Breast epithelium (tissue), 4 donors: ENCODE measurements at places on chromosomes 3 and 15. TPM values are rescaled to one million over a fixed set of nuclear protein-coding genes. Genes with fewer than 3 reads are reported as not detected.

- DNase-seq, result no peak
Observed at GRCh38 chr3:169297214-169297613, 366.3 kb downstream of the MECOM start.

DNA sequence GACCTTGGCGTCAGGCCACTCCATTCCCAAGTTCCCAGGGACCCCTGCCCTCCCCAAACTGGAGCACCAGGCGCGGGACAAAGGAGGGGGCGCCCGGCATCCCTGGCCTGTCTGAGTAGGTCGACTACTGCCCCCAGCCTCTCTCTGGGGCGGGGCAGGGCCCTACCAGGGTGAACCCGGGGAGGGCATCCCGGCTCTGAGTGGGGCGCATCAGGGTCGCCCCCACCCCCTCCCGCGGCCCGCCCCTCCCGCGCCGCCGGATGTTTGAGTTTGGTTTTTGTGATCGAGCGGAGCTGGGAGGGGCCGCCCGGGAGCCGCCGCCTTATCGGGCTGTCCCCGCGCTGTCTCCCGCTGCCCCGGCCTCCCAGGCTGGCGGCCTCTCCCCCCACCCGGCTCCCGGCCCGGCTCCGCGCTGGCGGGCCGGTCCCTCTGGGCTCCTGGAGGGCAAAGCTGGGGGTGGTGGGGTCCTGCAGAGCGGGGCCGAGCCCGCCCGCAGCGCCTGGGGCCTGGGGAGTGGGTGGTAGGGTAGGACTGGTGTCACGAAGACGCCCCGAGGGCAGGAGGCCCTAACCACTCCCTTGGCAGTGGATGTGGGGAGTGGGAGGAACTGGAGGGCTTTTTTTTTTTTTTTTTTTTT is 47.2 kb upstream of the SMAD6 start:
- no peak for DNase-seq

DNA sequence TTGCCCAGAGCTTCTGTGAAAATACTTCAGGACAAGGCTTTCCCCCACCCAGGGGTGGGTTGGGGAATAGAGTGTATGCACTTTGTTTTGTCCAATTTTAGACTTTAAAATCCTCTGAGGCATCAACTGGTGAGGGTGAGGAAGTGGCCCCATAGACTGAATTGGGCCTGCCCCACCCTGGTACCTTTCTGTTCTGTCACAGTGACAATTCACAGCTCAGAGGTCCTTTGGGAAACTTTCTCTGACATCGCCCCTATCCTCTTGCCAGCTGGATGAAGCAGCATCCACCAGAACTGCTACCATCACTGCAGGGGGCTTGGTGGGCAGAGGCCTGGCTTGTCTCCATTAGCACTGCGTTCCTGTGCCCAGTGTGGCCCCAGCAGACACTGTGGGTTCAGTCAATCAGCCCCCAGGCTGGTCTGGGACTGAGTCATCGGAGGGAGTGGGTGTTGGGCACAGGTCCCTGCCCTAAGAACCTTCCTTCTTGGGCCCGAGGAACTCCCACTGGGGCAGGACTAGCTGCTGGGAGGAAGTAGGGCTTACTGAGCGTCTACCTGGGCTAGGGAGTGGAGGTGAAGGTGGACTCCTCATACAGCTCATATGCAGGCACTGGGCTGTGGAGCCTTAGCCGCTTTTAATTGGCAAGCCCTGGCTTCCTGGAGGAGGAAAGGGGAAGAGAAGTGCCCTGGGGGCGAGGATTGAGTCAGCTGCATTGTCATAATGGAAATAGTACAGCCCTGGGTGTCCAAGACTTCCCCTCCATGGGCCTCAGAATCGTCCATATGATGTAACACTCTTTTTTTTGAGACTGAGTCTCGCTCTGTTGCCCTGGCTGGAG is 1.5 kb upstream of the PPM1M start:
- no peak for DNase-seq

DNA sequence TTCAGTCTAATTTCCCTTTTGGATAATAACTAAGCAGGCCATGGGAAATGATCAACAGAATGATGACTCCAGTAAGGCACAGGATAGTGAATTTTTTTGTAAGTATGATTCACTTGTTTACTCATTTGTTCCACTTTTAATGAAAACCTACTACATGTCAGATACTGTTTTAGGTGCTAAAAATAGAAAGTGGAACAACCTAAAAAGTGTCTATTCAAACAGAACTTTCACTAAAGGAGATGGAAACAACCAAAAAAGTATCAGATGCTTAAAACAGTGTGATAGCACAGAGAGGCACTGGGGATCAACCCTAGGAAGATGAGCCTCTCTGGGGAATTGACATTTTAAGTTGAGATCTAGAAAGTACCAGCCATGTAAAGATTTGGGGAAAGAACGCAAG is 11.1 kb downstream of the RYK start:
- no peak for DNase-seq

GRCh38 chr15:78414621-78415250 is 23.3 kb upstream of the IREB2 start:
- no peak for DNase-seq

DNA sequence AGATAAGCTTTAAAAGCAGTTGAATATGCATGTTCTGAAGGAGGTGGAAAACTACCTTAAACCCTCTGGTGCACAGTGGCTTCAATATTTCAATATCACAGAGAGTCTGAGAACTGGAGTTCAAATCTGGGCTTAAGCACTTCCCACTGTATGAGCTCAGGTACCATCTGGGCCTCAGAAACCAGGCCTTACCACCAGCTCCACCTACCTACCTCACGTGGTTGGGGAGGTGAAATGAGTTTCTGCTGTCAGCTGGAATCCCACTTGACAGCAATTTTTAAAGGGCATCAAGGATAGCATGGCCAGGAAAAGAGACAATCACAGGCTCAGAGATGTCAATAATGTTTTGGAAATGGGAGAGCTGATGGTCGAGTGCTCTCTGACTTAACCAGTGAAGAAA is 5.0 kb downstream of the CHCHD4 start:
- no peak for DNase-seq

DNA sequence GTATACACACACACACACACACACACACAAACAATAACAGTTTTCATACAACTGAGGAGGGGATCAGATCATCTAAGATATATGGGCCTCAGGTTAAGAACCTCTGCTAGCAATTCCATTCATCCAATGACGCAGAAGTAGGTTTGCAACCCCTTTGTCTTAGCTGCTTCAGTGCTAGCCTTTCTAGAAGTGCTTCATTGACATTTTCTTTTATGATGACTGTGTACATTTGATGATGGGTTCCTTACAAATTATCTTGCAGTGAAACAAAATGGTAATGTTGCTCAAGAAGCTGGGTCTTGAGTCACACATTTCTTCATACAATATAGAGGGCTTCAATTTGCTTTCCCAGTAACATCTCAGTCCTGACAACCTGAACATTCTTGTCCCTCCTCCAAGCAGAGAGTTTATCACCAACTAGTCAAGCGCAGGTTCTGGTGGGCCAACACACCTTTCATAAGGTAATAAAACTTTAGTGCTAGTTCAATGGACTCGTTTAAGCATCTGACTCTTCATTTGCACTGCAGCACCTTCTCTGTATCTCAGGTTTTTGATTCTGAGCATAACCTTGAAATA is 269.5 kb downstream of the CNTN3 start:
- no peak for DNase-seq

DNA sequence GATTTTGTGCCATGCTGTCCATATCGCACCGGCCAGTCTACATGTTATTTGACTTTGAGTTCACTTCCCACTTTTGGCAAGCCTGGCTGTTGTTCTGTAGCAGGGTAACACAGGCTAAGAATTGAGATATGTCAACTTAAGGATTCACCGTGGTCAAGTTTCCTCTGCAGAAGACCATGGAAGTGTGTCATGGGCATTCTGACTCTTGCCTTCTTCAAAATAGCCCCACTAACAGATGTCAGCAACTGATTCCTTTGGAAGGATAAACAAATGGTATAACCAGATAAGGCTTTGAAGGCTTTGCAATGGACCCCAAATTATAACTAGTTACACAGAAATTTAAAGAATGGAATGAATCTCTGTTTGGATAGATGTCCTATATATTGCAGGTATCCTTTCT is 20.1 kb upstream of the CD47 start:
- DNase-seq, result no peak

- no peak for DNase-seq
Observed at GRCh38 chr15:77002436-77002835, 7.5 kb downstream of the PSTPIP1 start.

GRCh38 chr3:101725194-101725889 is 928 bp downstream of the CEP97 start:
- DNase-seq, result no peak

- DNase-seq, result no peak
Observed at GRCh38 chr3:32082721-32083120, 23.7 kb upstream of the GPD1L start.

- no peak for DNase-seq
Observed at GRCh38 chr3:158685159-158685558, 12.7 kb upstream of the LXN start.

DNA sequence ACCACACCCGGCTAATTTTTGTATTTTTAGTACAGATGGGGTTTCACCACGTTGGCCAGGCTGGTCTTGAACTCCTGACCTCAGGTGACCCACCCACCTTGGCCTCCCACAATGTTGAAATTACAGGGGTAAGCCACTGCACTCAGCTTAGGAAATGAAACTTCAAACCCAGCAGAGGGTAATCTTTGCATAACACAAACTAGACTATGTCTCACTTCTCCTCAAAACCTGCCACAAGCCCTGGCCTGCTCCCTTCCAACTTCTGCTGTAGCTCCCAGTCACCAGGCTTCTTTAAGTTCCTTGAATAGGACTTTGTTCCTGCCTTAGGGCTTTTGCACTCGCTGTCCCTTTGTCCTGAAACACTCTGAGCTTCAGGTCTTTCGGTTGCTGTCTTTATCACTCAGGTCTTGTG is 39.2 kb upstream of the SEMA4B start:
- DNase-seq, result no peak

DNA sequence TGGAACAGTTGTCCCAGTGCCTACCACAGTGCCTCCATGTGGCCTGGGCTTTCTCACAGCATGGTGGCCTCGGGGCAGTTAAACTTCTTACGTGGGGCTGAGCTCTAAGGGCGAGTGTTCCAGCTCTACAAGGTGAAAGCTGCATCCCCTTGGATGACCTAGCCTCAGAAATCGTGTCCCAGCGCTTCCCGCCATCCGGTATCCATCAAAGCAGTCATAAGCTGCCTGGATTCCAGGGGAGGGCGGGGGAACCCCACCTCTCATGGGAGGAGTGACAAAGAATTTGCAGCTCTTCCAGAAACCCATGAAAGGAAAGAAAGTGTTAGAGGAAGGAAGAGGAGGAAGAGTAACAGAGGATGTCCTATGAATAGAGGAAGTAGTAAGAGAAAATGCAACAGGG is 45.8 kb upstream of the CCDC174 start:
- DNase-seq, result no peak

DNA sequence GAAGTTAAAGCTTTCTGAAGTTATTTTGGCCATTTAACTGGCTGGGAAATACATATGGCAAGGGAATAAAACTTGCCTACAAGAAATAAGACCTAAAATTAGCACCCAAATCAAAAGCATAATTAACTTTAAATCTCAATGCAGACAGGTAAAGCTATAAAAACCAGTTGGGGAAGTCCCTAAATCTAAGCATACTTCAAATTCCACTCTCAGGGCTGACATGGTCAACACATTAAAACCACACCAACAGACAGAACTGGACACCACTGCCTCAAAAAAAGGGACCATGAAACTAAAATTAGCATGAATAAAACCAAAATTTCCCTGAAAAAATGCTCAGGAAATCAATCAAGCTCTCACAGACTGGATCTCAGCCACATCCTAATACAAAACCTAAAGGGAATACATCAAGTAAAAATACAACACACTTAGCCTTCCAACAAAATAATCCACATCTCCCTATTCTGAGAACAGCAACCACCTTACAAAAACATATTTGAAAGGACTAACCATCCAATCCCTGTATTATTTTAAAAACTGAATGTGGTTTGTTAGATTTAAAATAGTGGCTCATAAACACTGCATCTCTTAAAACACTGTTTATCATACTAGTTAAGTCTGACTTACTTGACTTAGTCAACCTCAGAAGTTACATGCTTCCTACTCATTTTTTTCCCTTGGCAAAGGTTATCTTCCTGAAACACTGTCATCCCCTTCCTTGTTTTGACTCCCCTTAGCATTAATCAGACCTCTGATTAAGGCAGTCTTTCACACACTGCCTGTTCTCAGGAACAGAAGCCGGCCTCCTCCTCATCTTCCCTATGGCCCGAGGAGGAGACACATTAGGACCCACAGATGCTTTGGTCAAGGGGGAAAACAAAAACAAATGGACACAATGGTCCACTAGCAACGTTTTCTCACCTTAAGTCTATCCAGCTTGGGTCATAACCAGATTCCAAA is 8.3 kb downstream of the TRA2B start:
- DNase-seq, result no peak

- no peak for DNase-seq
Observed at GRCh38 chr3:197912741-197913476, 37.1 kb upstream of the RPL35A start.

- DNase-seq, result no peak
Observed at GRCh38 chr3:18153571-18154173, 271.5 kb downstream of the SATB1 start.

DNA sequence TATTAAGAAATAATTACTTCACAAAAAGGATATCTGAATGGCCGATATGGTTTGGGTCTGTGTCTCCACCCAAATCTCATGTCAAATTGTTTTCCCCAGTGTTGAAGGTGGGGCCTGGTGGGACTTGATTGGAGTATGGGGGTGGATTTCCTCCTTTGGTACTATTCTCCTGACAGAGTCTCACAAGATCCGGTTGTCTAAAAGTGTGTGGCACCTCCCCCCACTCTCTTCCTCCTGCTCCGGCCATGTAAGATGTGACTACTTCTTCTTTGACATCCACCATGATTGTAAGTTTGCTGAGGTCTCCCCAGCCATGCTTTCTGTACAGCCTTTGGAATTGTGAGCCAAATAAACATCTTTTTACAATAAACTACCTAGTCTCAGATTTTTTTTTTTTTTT is 34.5 kb downstream of the ZBTB11 start:
- DNase-seq, result no peak

- DNase-seq, result no peak
Observed at GRCh38 chr15:38930851-38931572, 366.4 kb upstream of the RASGRP1 start.

GRCh38 chr15:31497838-31498237 is 171.2 kb downstream of the KLF13 start:
- DNase-seq, result no peak

DNA sequence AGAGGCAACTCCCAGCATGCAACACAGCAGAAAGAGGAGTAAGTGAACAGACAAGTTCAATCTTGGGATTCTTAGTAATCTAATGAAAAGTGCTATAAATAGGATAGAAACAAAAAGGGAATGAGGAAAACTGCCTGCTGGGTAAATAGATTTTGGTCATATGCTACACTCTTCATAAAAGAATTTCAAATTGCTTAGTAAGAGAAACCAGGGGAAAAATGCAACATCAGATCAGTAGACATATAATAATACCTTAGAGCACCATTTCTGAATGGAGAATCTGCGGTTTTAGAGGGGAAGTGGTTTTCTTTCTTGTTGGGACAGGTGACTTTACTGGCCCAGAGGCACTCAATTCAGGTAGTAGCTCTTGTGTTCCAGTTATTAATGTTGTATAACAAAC is 13.4 kb upstream of the TBC1D5 start:
- no peak for DNase-seq

- DNase-seq, result no peak
Observed at GRCh38 chr3:60898321-60898720, 352.9 kb downstream of the FHIT start.

The EAF2 gene
- 9.2 TPM for total RNA-seq

The GRM7 gene
- 0.59 TPM for total RNA-seq

The CCR1 gene
- 4.3 TPM for total RNA-seq

The PRSS50 gene
- 2.9 TPM for total RNA-seq

The SHF gene
- 9.5 TPM for total RNA-seq

The CSPG5 gene
- 0.98 TPM for total RNA-seq

The FOXL2 gene
- 0.33 TPM for total RNA-seq
